ENCODE measurements at places on chromosomes 6 and 20.

- DNase-seq, result no peak
Observed at GRCh38 chr6:46734867-46735719, at the start of gene PLA2G7. TSS of gene PLA2G7 (minus strand) at chr6:46735375. CDS start at chr6:46722891, 12,484 bp downstream.

DNA sequence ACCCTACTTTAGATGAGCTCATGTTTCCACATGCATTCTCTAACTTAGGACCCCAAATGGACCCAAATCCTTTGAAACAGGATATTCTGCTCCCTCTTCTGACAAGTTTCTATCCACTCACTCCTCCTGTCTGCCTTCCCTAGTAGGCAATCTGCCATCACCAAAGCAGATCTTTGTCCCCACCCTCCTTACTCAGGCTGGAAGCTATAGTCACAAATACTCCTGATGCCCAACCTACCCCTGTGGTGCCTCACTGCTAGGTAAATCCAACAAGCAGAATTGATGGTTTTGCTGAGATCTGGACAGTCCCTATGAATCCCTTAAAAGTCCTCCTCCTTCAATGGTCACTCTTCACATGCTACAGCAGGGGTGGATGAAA, 21.7 kb downstream of the ELOVL5 start:
- peak; percentile 72 for DNase-seq

DNA sequence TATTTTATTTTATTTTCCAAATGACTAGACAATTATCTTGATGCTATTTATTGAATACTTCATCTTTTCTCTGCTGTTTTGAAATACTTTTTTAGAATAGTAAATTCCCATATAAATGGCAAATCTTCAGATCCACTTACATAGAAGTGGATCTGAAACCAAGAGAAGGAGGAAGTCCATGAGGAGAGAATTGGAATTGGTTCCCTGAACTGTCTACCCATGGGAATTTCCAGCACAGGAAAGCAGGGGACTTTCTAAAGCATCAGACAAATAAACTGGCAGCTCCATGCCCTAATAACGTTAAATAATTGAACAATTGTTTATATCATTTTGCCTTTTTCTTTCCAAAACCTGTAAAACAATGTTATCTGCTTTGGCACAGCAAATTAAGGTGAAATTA, 47.1 kb upstream of the PNRC1 start:
- DNase-seq, result no peak

- peak; percentile 91 for DNase-seq
Observed at GRCh38 chr6:12472601-12473038, 182.5 kb downstream of the EDN1 start.
